ENCODE measurements at places on chromosomes 3 and 15. TPM values are rescaled to one million over a fixed set of nuclear protein-coding genes. Genes with fewer than 3 reads are reported as not detected.

The TBC1D23 gene
- 43.5 TPM for total RNA-seq

The ZNF639 gene
- total RNA-seq, result 54.4 TPM

The CPNE9 gene
- total RNA-seq, result not detected

The FAM3D gene
- total RNA-seq, result under 0.01 TPM

The FOXL2 gene
- 0.30 TPM for total RNA-seq

The ITGA11 gene
- under 0.01 TPM for total RNA-seq

The GADL1 gene
- 0.32 TPM for total RNA-seq

The MORC1 gene
- not detected for total RNA-seq

The GOLGA6L7 gene
- not detected for total RNA-seq

The SLC28A1 gene
- total RNA-seq, result not detected

The BCL2A1 gene
- 2.3 TPM for total RNA-seq

The VGLL3 gene
- 3.2 TPM for total RNA-seq

The MKRN2OS gene
- total RNA-seq, result not detected

The DISP2 gene
- 0.15 TPM for total RNA-seq

The GOLGA6L10 gene
- total RNA-seq, result 0.15 TPM

The ZNF660 gene
- total RNA-seq, result 0.61 TPM

The MITF gene
- 2.3 TPM for total RNA-seq

The MYL3 gene
- not detected for total RNA-seq

The ABHD17C gene
- 4.2 TPM for total RNA-seq

The ZNF774 gene
- 0.97 TPM for total RNA-seq

The GATM gene
- 0.32 TPM for total RNA-seq

The CASR gene
- total RNA-seq, result not detected

The CAMK2N2 gene
- not detected for total RNA-seq

The IGDCC3 gene
- not detected for total RNA-seq

The CEP63 gene
- total RNA-seq, result 12.8 TPM

The DOCK3 gene
- total RNA-seq, result under 0.01 TPM

The LCTL gene
- not detected for total RNA-seq

The TTBK2 gene
- 5.5 TPM for total RNA-seq

The ARHGEF26 gene
- total RNA-seq, result 0.97 TPM

The ZNF620 gene
- 10.2 TPM for total RNA-seq

The GRAMD2A gene
- total RNA-seq, result 0.30 TPM

The SSUH2 gene
- not detected for total RNA-seq

The ASB14 gene
- not detected for total RNA-seq

The C3orf62 gene
- total RNA-seq, result 1.4 TPM

The NR2F2 gene
- total RNA-seq, result 0.97 TPM

The FANCD2OS gene
- total RNA-seq, result not detected

The CCR8 gene
- not detected for total RNA-seq

The SATB1 gene
- 7.0 TPM for total RNA-seq

The MGA gene
- total RNA-seq, result 66.3 TPM
